ENCODE measurements at places on chromosomes 5 and 9.
A peak's percentile ranks its signal among the peaks of the same experiment; 100 is the strongest.

- no peak for DNase-seq
Observed at GRCh38 chr5:96641368-96642280, 20.6 kb upstream of the CAST start.

- DNase-seq = no peak
Observed at GRCh38 chr9:84772511-84772910, 103.0 kb downstream of the NTRK2 start.

GRCh38 chr5:10411336-10411735, 30.3 kb upstream of the ROPN1L start:
- DNase-seq = no peak

- no peak for DNase-seq
Observed at GRCh38 chr5:138600446-138600845, 25.2 kb upstream of the HSPA9 start.

GRCh38 chr9:32463500-32464293, 62.3 kb downstream of the RIGI start:
- no peak for DNase-seq

DNA sequence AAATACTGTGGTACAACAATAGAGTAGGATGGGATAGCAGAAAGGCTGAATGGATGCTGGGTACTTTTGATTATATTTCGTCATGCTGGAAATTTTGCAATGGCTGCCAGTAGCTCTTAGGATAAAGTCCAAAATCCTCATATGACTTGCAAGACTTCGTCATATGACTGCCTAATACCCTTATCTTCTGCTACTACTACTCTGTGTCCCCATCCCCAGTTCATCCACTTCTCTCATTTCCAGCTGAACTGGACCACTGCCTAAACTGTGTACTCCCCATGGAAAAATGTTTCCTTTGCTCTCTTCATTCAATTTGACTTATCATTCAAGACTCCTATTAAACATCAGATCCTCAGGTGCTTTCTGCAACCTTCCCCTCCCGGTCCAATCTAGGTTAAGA, 212.9 kb downstream of the BRINP1 start:
- DNase-seq = no peak

GRCh38 chr5:102249381-102249780, 46.7 kb downstream of the SLCO4C1 start:
- no peak for DNase-seq

- DNase-seq = no peak
Observed at GRCh38 chr9:20884985-20885593, 146.4 kb downstream of the HACD4 start.

DNA sequence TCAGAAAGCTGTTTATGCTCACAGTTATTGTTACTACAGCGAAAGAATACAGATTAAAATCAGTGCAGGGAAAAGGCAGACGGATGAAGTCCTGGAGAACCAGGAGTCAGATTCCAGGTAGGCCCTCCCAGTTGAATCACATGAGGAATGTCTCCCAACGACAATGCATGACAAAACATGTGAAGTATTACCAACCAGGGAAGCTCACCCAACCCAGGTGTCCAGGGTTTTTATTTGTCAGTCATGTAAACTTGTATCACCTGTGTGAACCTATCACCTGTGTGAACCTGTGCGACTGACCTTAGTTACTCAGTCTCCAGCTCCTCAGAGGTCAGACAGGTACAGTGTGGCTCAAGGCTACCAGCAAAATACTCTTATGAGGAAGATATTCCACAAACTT, 63.9 kb downstream of the KIAA1958 start:
- no peak for DNase-seq

GRCh38 chr5:160991205-160991604, 139.2 kb upstream of the ATP10B start:
- DNase-seq = no peak

- no peak for DNase-seq
Observed at GRCh38 chr5:135649435-135649834, 70.6 kb upstream of the CXCL14 start.

- no peak for DNase-seq
Observed at GRCh38 chr5:79636981-79637733, 24.9 kb downstream of the TENT2 start.

- DNase-seq = no peak
Observed at GRCh38 chr5:10335711-10336470, 17.6 kb upstream of the MARCHF6 start.

GRCh38 chr5:78006449-78006848, 230.3 kb upstream of the TBCA start:
- DNase-seq = no peak

- DNase-seq = no peak
Observed at GRCh38 chr9:37325778-37326177, 96.7 kb upstream of the GRHPR start.

- DNase-seq = no peak
Observed at GRCh38 chr9:99154356-99154755, 49.4 kb downstream of the TGFBR1 start.

GRCh38 chr5:856531-857425, 6.0 kb upstream of the ZDHHC11 start:
- no peak for DNase-seq

DNA sequence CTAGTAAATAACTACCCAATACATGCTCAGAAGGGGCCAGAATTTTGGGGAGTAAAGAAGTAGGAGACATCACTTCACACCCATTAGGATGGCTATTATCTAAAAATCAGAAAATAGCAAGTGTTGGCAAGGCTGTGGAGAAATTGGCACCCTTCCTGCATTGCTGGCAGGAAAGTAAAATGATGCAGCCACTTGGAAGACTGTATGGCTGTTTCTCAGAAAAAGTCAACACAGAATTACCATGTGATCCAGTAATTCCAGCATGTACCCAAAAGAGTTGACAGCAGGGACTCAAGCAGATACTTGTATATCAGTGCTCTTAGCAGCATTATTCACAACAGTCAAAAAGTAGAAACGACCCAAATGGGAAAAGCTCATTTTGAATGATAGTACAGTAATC, 107.6 kb downstream of the APBA1 start:
- DNase-seq = no peak

DNA sequence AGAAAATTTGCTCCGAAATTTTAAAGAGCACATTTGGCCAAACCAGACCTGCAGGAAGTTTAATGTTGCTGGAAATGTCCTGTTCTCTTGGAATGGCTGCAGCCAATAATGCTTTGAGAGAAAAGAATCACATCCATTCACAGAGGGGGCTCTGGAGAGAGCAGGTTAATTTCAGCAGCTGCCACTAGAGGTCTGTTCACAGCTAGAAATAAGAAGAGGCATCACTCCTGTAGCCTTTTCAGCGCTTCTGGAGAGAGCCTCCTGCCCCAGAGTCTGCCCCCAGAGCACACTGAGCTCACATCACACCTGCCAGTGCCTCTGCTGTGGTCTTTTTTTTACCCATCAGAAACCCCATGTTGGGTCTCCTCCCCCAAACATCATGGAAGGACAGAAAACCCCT, 124.8 kb upstream of the RAD23B start:
- no peak for DNase-seq

GRCh38 chr9:128528445-128529160, 23.8 kb upstream of the SPTAN1 start:
- DNase-seq = no peak

DNA sequence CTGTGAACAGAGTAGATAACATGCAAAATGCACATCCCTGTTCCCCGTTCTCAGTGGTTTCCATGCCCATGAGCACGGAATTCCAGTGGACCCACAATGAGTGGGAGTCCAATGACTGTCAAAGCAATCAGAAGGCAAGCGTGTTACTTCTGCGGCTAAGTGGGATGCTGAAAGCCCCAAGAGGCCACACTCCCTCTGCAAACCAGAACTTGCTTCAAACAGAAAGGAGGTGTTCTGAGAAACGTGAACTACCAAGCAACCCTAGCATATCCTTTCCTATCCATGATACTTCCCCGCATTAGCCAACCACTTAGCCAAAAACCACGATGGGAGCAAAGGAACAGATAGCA, 21.7 kb upstream of the MVB12B start:
- no peak for DNase-seq

DNA sequence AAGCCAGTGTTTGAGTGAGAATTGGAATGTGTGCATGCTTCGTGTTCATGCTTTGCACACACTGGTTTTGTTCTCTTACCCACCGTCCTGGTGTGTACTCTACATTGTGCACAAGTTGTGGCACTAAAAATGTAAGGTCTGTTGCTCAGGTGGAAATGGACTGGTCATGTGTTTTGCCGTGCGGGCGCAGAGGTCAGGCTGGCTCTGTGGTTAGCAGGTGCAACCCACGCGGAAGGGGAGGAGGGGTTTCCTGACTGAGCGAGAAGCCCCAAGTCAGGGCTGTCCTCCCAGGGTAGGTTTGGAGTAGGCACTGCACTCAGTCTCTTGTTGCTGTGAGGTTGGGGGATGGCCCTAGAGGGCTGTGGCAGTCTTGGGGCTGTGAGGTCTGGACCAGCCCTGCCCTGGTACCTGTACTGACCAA, 86.6 kb downstream of the EHMT1 start:
- DNase-seq = no peak

- DNase-seq = no peak
Observed at GRCh38 chr9:87280421-87280820, 217.2 kb upstream of the DAPK1 start.

GRCh38 chr9:132184124-132184523, 22.3 kb downstream of the NTNG2 start:
- no peak for DNase-seq

GRCh38 chr5:166286832-166287231, 2004.6 kb upstream of the WWC1 start:
- no peak for DNase-seq

DNA sequence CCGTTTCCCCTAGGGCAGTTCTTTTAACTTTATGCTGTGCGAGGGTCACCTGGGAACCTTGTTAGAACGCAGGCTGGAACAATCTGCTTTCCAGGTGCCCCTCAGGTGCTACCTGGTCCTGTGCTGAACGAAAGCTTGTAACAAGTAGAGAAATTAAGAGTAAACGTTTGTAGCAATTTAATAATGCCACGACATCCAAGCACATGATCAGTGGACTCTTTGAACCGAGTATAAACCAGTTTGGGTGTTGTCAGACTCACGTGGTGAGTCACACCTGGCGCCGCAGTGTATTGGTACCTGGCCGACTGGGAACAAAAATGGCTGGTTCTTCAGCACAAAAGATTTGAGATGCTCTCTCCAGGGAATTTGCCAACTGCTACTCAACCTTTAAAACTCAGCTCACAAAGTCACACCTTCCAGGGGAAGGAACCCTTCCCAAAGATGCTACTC, 926 bp upstream of the MYO10 start:
- DNase-seq = no peak

- no peak for DNase-seq
Observed at GRCh38 chr9:9499546-9499945, 1113.3 kb downstream of the PTPRD start.

DNA sequence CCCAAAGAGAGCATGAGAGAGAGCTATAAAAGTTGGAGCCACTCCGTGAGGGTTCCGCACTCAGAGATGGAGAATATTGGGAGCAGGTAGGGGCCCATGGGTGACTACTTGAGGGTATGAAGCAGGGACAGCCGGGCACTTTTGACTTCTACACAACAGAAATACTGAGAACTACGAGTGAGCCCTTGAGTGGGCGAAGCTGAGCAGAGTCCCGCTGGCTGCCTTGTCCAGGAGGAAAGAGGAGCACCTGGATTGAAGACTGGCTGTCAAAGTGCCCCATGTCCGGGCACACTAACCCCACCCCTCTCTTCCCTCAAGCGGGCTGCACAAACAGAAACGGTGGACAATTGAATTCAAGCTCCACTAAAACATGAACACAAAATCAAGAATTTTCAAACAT, 33.6 kb downstream of the FYB1 start:
- DNase-seq = no peak

- DNase-seq = no peak
Observed at GRCh38 chr5:105015098-105015497, 1452.5 kb upstream of the NUDT12 start.

- DNase-seq = no peak
Observed at GRCh38 chr9:124311283-124311682, 53.5 kb downstream of the NEK6 start.

DNA sequence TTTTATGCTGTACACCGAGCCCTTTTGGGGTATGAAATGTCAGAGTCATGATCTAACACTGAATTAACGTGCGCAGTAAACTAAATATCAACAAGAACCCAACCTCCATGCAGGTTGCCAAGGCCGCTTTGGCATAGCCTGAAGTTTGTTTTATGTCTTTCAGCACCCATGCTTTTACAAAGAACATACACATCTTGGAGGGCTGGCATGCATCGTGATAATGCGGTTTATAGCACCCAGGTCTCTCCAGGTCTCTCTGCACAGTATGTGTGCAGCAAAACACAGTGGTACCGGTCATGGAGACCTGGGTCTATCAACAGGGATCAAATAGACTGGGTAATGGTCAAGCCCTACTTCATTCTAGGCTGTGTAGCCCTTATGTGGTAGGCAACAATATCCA, 11.8 kb downstream of the NPR3 start:
- DNase-seq = no peak

GRCh38 chr9:115739096-115739875, 414.3 kb upstream of the PAPPA start:
- no peak for DNase-seq

DNA sequence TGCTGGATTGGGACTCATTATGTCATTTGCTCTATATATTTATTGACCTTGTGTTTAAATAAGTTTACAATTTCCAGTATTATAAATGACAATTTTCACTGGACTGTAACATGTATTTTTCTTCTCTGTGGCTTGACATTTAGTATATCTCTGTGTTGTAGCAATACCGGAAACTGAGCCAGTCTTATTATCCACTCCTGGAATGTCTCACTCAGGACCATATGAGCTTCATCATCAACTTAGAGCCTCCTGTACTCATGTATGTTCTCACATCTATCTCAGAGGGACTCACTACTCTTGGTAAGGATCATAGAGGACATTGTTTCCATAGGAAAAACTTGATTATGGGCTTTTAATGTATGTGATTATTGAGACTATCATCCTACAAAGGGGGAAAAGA, 66.5 kb upstream of the TLX3 start:
- DNase-seq = no peak

GRCh38 chr5:115544043-115544435, 536 bp downstream of the FEM1C start:
- peak; percentile 73 for DNase-seq

GRCh38 chr5:128432913-128433440, 105.1 kb downstream of the FBN2 start:
- DNase-seq = no peak

DNA sequence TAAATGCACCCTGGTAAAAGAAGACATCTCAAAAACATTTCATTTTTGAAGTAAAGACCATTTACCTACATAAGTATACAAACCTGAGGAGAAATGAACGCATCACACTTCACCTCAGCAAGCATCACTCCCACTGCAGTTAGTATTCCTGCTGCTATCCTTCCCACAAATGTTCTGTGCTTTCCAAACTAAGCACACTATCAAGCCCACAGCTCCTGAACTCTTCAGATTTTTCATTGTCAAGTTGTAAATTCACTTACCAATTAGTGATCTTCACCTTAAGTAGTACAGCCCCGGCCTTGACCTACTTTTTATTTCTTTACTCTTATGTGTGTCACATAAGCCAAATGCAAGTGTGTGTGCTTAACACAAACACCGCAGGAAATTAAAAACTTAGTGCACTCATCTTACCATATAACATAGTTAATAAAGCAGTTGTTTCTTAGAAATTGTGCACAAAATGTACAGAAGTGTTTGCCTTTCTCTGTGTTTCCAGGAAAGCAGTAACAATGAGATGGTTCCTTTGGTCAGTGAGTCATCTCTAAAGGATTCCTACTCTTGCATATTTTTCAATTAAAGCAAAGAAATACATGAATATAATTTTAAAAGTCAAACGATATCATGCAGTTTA, 169.4 kb downstream of the APBA1 start:
- DNase-seq = no peak

GRCh38 chr9:129405827-129406213, 215.1 kb downstream of the C9orf50 start:
- DNase-seq = no peak

- DNase-seq = no peak
Observed at GRCh38 chr9:81053298-81054025, 635.9 kb downstream of the TLE1 start.

Measured in amygdala (tissue), 56 donors.